Activated naive CD8-positive, alpha-beta T cell treated with anti-CD3 and anti-CD28 coated beads, Interleukin-2, amount 50 U/mL, for 24 hours (primary cell): ENCODE measurements at places on chromosomes 4 and X.

GRCh38 chrX:12986886-12987285 lies 12.0 kb downstream of the TMSB4X start:
- DNase-seq, result no peak

DNA sequence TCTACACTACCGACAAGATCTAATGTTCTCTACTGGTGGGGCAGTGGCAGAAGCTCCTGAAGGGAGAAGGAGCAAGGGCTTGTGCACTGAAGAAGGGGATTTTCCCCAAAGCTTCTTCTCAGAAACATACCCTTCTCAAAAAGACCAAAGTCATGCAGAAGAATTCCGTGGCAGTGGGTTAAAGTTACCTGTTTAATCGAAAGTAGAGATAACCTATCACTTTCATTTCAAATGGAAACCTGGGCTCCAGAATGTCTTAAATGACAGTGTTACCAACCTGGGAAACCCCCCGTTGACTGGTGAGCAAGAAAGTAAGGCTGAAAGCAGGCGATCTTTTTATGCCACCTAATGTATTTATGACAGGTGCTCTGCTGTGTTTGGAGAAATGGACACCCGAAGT lies 92.5 kb upstream of the TEX13D start:
- peak; percentile 32 for DNase-seq

GRCh38 chrX:5155301-5155700 lies 1073.4 kb downstream of the NLGN4X start:
- no peak for DNase-seq

- DNase-seq, result no peak
Observed at GRCh38 chrX:107834275-107835201, 8.9 kb downstream of the MID2 start.

- DNase-seq, result no peak
Observed at GRCh38 chr4:142334931-142335330, 511.2 kb downstream of the INPP4B start.
